HuH-7 (cell line): ENCODE measurements at places on chromosomes 5 and 9.

- DNase-seq = no peak
Observed at GRCh38 chr5:134521841-134522240, 3.6 kb upstream of the JADE2 start.

DNA sequence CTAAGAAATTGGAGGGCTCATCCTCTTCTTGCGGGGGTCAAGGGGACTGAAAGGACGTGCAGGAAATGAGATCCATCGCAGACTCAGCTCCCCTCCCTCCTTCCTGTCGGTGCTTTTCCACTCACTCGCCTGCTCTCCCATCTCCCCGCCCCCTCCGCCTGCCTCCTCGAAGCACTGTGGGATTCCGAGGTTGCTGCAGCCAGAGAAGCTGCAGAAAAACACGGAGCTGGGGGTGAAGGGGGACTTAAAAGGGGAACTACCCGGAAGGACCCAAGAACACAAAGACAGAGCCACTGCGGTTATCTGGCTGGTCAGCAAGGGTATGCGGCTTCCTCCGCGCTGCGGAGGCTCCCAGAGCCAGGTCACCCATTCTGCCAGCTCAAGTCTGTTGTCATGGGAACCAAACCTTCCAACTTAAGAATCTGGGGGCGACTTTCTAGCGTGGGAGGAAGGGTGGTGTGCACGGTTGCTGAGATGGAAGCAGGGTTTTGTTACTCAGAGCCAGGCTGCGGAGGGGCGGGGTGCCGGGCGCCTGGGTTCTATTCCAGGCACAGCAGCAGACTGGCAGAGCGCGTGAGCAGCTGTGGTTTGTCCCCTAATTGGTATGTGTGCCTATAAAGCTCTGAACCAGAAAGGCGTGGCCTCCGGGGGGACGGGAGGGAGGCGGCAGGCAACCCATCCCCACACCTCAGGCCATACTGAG is 24.9 kb downstream of the PCDHGC5 start:
- no peak for DNase-seq

DNA sequence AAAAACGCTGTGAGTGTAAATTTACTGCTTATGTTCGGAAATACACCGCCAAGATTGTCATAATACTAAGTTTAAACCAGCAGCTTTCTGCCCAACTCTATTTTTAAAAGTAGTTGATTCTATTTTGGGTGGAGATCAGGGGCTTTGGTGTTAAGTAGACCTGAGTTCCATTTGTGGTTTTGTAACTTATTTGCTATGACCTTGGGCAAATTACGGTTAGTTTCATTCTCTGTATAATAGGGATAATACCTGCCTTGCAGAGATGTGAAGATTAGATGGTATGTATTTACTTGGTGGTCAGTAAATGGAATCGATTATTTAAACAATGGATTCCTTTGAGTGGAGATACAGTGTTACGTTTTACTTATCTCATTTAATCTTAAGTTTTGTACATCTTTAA is 1.6 kb downstream of the RAD23B start:
- DNase-seq = peak; percentile 57

DNA sequence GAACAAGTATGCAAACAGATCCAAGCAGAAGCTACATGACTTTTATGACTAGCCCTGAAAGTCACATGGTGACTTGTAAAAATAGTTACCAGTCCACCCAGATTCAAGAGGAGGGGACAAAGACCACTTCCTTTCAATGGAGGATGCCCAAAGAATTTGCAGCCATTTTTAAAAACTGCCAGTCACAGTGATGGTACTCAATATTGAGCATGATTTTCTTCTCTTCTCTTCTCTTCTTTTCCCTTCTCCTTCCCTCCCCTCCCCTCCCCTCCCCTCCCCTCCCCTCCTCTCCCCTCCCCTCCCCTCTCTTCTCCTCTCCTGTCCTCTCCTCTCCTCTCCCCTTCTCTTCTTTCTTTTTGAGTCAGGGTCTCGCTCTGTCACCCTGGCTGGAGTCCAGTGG is 286.9 kb downstream of the PARP8 start:
- DNase-seq = no peak

GRCh38 chr5:99721506-99721905 is 792.7 kb upstream of the CHD1 start:
- peak; percentile 36 for DNase-seq

GRCh38 chr9:106916466-106917235 is 53.7 kb downstream of the ZNF462 start:
- no peak for DNase-seq

DNA sequence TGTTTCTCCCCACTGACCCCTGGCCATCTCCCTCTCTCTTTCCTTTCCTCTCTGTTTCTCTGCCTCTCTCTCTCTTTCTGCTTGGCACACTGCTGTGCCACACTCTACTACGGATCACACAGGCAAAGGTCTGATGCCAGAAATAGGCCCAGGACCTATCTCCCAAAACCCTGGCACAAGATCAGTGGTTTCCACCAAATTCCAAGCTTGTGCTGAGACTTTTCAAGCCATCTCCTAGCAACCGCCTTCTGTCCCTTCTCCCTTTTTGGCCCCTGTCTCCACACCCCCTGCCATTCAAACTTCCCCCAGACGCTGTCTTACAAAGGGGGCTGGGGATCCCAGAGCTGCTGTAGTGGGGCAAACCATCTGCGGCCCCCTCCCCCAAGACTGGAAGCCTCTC is 38.5 kb upstream of the RARS1 start:
- no peak for DNase-seq

DNA sequence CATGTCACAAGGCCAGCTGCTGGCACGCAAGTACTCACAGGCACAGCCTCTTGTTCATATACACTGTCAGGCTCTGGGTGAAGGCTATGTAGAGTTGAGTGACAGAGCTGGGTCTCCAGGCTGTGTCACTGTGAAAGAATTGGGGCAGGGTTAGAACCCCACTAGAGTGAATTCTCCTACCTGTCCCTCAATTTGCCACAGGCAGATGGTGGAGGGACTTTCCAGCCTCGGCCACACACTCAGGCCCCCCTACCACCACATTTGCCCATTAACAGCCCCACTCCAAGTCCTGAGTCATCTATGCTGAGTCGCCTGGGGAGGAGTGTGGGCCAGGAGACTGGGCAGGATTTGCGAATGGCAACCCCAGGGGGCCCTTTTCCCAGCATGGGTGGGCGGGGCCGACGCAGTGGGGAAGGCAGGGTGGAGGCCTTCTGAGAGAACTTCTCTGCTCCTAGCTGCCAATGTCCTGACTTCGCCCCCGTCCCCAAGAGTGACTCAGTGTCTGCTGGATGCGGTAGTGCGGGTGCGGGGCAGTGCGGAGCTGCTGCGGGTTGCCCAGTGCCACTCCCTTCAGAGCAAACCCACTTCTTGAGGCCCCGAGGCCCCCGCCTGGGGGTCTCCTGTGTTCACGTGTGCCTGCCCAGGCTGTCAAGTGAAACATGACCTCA is 50.3 kb upstream of the PSD2 start:
- DNase-seq = no peak

- peak; percentile 44 for DNase-seq
Observed at GRCh38 chr5:133552925-133553525, 59.3 kb downstream of the FSTL4 start.

- no peak for DNase-seq
Observed at GRCh38 chr9:38110476-38110875, 41.4 kb upstream of the SHB start.

GRCh38 chr9:83473488-83473971 is 64.7 kb downstream of the FRMD3 start:
- DNase-seq = no peak
